ENCODE measurements at places on chromosomes 11 and 22.

DNA sequence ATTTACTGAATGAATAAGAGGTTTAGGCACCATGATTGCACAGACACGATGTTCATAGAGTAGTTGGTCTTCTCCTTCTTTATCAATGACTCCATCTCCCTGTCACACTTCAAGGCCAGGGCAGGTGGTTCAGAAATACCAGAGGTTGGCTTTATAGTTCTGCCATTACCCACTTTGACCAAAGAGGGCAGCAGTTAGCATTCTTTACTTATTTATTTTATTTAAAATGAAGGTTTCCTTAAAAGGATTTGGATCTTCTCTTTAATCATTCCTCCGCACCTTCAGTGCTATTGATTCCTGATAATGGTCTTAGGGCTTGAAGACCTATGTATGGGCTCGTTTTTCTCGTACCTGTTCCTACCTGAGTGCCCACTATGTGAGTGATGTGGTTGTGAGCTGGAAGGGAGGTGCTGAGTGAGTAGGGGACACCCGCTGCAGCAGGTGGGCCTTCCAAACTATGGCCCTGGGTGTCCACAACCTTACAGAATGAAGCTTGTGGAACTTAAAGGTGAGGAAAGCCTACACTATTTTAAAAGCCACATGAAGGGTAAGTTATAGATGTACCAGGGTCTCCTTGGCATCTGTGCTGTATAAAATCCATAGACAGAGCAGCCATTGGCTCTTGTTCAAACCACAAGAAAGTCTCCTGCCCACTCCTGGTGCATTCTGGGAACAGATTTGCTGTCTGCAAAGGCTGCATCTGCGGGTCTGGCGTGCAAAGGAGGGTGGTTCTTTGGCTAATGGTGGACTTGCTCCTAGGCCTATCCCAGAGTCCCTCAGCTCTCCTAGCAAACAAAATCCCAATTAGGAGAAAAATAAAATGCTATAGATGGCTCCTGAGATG is 35.0 kb downstream of the TIMP3 start:
- no peak for DNase-seq

GRCh38 chr22:22942511-22943329 is 55.1 kb downstream of the IGLL5 start:
- DNase-seq, result no peak

DNA sequence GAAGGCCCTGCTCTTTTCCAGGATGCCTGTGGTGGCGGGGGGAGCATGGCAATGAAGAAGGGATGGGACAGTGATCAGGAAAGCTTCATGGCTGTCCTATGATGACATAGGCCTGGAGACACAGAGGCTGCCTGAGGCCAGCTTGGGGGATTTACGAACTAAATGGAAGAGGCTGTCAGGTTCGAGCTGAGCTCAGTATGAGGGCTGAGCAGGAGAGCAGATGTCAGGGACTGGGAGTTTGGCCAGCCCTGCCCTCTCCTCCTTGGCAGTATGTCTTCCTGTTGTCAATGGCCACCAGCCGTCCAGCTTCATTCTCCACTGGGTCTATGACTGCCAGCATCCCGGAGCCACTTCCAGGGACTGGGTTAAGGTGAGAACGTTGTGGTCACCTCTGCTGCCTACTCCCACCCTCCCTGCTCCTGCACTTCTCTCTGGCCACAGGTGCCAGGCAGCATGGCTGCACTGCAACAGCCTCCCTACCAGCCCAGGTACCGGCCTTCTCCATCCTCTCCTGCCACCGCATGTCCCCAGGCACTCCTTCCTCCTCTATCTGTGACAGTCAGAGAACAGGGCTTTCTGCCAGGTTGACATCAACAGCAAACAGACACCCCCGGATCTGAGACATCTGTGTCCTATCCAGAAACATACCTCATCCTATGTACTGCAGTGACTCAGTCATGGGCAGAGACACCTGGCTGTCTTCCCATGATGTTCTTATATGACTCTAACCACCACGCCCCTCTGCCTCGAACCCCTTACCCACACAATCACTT is 75.1 kb downstream of the KIRREL3 start:
- DNase-seq, result no peak

DNA sequence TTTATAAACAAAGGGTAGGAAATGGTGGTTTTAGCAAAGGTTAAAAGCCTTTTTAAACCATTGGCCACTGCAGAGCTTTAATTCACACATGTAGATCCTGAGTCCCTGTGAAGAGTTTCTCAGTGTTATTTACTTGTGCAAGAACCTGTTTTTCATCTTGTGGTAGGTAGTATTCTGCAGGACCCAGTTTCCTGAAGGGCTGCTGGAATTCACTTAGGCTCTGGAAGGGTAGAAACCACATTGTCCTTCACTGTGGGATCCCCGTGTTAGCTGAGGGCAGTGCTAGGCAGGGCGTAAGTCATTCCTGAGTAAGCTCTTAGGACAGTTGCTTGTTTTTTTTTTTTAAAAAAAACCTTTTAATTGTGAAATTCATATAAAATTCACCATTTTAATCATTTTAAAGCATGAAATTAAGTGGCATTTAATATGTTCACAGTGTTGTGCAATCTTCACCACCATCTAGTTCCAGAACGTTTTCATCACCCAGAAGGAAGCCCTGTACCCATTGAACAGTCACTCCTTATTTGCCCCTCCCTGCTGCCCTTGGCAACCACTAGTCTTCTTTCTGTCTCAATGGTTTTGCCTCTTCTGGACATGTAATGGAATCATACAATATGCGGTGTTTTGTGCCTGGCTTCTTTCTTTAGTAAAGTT is 77.7 kb downstream of the C22orf31 start:
- DNase-seq, result no peak
